ENCODE measurements at places on chromosomes 1 and 21. TPM values are rescaled to one million over a fixed set of nuclear protein-coding genes. Genes with fewer than 3 reads are reported as not detected.

TRIM58 gene
- total RNA-seq: 25.3 TPM

DDR2 gene
- total RNA-seq: 0.27 TPM

TM2D1 gene
- 16.2 TPM for total RNA-seq

FCER1G gene
- 5.1 TPM for total RNA-seq

AMPD1 gene
- not detected for total RNA-seq

TMEM54 gene
- under 0.01 TPM for total RNA-seq

RPTN gene
- not detected for total RNA-seq

RNF207 gene
- 2.2 TPM for total RNA-seq

C1orf232 gene
- not detected for total RNA-seq
